Right renal cortex interstitium (tissue), 3 donors: ENCODE measurements at places on chromosomes 5 and 9. TPM values are rescaled to one million over a fixed set of nuclear protein-coding genes. Genes with fewer than 3 reads are reported as not detected.

Gene BTNL8
- polyA plus RNA-seq, result 0.54 TPM

Gene SOX30
- polyA plus RNA-seq, result 0.83 TPM

Gene CDH12
- 9.4 TPM for polyA plus RNA-seq

Gene PPP3R2
- not detected for polyA plus RNA-seq

Gene PCDHA11
- 0.76 TPM for polyA plus RNA-seq

Gene PGM5
- 46.4 TPM for polyA plus RNA-seq

Gene CDH18
- 1.5 TPM for polyA plus RNA-seq

Gene SAXO1
- 0.24 TPM for polyA plus RNA-seq

Gene MAST4
- polyA plus RNA-seq, result 13.7 TPM

Gene TLX3
- not detected for polyA plus RNA-seq

Gene SPINK6
- polyA plus RNA-seq, result not detected

Gene NPDC1
- polyA plus RNA-seq, result 16.3 TPM

Gene ADGRD2
- not detected for polyA plus RNA-seq
